ENCODE measurements at places on chromosomes 7 and 10. TPM values are rescaled to one million over a fixed set of nuclear protein-coding genes. Genes with fewer than 3 reads are reported as not detected.
A peak's percentile ranks its signal among the peaks of the same experiment; 100 is the strongest.

GRCh38 chr7:20696803-20697333 lies 81.4 kb downstream of the ABCB5 start:
- no peak for ATAC-seq

DNA sequence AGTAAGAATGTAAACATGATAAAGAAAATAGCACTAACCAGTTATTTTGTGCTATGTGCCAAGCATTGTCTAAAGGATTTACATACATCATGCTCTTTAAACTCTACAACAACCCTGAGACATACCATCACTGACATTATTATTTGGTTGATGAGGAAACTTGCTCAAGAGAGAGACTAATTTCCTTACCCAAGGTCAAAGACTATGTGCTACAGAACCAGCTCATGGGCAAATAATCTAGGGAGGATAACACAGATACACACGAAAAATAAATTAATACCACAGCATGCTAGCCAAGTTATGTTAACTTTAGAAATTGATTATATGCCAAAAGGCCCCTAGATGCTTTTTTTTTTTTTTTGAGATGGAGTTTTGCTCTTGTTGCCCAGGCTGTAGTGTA lies 2.7 kb downstream of the ANKRD16 start:
- no peak for ATAC-seq

GRCh38 chr7:33874943-33875342 lies 30.4 kb upstream of the BMPER start:
- no peak for ATAC-seq

- ATAC-seq: no peak
These were observed 7.6 kb downstream of the SNX8 start for GRCh38 chr7:2306688-2307087.

DNA sequence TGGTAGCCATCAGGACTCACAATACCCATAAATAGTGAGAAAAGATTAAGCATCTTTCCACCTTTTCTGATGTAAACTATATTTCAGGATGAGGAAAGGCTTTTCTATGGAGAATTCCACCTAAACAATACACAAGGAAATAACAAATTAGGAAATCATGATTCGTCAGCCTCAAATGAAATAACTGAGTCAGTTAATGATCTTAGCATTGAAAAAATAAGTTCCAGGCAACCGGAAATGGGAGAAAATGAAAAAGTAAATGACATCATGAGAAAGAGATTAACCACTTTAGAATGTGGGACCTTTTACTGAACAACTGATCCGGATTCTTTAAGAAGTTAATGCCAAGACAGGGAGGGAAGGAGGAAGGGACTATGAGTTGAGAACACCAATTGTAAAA lies 742.3 kb downstream of the TNS3 start:
- peak; percentile 22 for ATAC-seq

DNA sequence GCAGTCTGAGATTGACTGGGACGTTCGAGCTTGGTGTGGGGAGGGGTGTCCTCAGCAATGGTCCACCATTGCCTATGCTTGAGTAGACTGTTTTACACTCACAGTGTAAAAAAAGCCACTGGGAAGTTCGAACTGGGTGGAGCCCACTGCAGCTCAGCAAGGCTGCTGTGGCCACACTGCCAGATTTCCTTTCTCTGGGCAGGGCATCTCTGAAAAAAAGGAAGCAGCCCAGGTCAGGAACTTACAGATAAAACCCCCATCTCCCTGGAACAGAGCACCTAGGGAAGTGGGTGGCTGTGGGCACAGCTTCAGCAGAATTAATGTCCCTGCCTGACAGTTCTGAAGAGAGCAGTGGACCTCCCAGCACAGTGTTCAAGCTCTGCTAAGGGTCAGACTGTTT lies 80.3 kb downstream of the BICC1 start:
- ATAC-seq: no peak

GRCh38 chr7:101749891-101750290 lies 67.5 kb upstream of the CUX1 start:
- no peak for ATAC-seq

DNA sequence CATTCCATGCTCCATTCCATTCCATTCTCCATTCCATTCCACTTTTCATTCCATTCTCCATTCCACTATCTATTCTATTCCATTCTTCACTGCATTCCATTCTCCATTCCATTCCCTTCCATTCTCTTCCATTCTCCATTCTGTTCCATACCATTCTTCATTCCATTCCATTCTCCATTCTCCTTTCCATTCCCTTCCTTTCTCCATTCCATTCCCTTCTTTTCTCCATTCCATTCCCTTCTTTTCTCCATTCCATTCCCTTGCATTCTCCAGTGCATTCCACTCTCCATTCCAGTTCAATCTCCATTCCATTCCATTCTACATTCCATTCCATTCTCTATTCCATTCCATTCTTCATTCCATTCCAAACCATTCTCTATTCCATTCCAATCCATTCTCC lies 80.3 kb downstream of the NSUN6 start:
- ATAC-seq: no peak

DNA sequence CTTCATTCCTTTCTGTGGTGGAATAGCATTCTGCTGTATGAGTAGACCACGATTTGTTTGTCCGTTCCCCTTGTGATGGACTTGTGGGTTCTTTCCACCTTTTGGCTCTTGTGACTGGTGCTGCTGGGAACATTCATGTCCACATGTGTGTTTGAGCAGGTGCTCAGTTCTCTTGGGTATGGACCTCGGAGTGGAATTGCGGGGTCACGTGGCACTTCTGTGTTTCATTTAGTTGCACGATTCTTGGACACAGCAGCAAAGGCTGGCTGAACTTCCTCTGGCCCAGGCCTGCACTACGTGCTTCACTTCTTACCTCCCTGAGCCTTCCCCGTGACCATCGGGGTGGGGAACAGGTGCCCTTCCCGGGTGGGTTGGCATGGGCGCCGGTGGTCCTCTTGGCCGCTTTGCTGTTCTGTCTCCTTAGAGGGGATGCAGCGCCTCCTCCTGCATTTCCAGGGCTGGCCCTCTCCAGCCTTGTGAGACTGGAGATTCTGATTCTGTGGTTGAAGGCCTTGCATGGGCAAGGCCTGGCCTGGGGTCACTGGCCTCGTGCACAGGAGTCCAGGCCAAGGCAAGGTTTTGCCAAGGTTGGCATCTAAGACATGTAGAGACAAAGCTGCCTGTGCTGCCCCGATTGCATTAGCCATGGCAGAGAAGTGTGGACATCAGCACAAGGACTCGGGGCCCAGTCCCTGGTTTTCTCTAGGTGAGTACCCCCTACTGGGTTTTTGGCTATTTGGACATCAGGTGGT lies 25.1 kb downstream of the DOCK1 start:
- ATAC-seq: no peak

DNA sequence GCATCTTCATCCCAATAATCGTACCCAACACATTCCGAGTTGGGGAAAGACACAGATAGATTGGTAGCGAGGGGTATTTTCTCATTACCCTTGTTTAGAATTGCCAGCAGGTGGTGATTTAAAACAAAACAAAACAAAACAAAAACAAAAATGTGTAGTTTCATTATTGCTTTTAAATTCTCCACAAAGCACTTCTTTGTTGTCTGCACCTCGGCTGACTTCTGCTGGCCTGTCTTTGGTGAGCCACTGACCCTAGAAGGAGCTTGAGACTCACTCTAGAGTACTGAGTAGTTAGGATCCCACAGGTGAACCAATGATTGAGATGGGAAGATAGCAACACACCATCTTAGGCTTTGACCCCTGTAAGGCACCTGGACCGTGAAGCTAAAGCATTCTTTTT lies 105.4 kb upstream of the BET1 start:
- ATAC-seq: no peak

- no peak for ATAC-seq
These were observed 38.0 kb upstream of the SAMD8 start for GRCh38 chr10:75073442-75073841.

GRCh38 chr7:127245607-127246006 lies 7.1 kb downstream of the GRM8 start:
- no peak for ATAC-seq

- ATAC-seq: no peak
These were observed 41.4 kb upstream of the IKZF1 start for GRCh38 chr7:50262916-50263690.

- peak; percentile 87 for ATAC-seq
These were observed 210.4 kb downstream of the SKIDA1 start for GRCh38 chr10:21314906-21315644.

GRCh38 chr10:63430091-63430998 lies 35.4 kb downstream of the JMJD1C start:
- ATAC-seq: peak; percentile 43

GRCh38 chr10:35426657-35427056 lies 90.3 kb downstream of the CCNY start:
- ATAC-seq: no peak

GRCh38 chr7:121796936-121797656 lies 75.9 kb upstream of the PTPRZ1 start:
- ATAC-seq: no peak

DNA sequence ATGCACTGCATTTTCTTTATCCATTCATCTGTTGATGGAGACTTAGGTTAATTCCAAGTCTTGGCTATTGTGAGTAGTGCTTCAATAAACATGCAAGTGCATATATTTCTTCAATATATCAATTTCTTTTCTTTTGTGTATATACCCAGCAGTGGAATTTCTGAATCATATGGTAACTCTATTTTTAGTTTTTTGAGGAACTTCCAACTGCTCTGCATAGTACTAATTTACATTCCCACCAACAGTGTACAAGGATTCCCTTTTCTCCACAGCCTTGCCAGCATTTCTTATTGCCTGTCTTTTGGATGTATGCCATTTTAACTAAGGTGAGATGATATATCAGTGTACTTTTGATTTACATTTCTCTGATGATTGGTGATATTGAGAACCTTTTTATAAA lies 145.2 kb downstream of the LYZL1 start:
- no peak for ATAC-seq

MRPS33 gene
- 54.1 TPM for total RNA-seq

FANK1 gene
- 3.2 TPM for total RNA-seq

HMX2 gene
- not detected for total RNA-seq

ADAM22 gene
- 0.24 TPM for total RNA-seq

PRSS37 gene
- not detected for total RNA-seq

APBB1IP gene
- total RNA-seq: 1.4 TPM

NKX1-2 gene
- total RNA-seq: 0.16 TPM

VOPP1 gene
- total RNA-seq: 11.1 TPM

SEMA4G gene
- total RNA-seq: 0.96 TPM

CALHM3 gene
- total RNA-seq: not detected

OR2A1 gene
- total RNA-seq: not detected
